RWPE2 (cell line): ENCODE measurements at places on chromosomes 16 and 17.

DNA sequence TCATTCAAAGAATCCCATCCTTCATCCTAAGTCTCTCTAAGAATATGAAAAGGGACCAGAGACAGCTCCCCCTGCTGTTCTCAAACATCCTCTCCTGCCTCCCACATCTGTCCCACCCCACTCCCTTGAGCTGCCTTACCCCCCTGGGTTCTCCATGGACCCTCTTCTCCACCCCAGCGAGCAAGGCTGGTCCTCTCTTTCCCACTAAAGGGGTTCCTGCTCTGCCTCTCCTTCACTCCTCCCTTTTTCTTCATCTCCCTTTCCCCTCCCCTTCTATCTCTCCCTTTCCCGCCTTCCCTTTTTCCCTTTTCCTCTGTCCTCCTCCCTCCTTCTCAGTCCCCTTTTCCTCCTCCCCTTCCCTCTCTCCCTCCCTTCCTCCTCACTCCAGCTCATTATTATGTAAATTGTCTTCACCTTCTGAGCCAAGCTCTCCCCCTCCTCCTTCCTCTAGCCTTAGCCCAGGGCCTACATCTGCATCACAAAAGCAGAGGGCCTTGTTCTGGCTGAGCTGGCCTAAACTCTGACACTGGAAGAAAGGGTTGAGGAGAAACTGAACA lies 90.0 kb downstream of the GNAO1 start:
- DNase-seq = no peak

DNA sequence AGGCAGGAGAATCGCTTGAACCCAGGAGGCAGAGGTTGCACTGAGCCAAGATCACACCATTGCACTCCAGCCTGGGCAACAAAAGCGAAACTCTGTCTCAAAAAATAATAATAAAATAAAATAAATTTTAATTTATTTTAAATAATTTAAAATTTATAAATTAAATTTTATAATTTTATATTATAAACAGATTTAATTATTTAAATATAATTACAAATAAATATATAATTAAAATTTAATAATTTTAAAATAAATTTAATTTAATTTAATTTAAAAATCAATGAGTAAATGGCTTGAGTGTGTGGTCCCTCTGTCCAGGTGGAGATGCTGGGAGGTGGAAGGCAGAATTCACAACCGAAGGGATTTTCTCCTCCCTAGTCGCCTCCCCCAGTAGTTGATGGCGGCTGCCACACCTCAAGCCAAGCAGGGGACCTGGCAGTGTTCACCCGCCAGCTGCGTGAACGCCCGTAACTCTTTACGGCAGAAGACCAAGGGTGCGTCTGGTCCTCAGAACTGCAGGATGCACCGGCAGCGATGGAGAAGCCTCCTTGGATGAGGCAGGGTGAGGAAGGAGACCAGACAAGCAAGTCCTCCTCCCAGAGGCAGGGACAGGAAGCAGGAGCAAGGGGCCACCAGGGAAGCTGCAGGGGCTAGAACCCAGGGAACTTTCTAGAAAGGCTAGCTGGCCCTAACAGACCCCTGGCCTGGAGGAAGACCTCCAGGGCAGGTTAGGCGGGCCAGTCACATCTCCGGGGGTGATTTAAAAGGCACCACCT lies 22.9 kb upstream of the KRT17 start:
- peak; percentile 51 for DNase-seq

GRCh38 chr16:4534151-4534790 lies 4.3 kb downstream of the CDIP1 start:
- DNase-seq = no peak

- no peak for DNase-seq
Measured at GRCh38 chr17:1834380-1835149, 4.8 kb downstream of the RPA1 start.

GRCh38 chr17:78524870-78525510 lies 52.2 kb downstream of the DNAH17 start:
- DNase-seq = peak; percentile 58

- no peak for DNase-seq
Measured at GRCh38 chr17:5694551-5694950, 110.2 kb upstream of the NLRP1 start.

- peak; percentile 20 for DNase-seq
Measured at GRCh38 chr17:77750427-77751043, 208.0 kb upstream of the TNRC6C start.

DNA sequence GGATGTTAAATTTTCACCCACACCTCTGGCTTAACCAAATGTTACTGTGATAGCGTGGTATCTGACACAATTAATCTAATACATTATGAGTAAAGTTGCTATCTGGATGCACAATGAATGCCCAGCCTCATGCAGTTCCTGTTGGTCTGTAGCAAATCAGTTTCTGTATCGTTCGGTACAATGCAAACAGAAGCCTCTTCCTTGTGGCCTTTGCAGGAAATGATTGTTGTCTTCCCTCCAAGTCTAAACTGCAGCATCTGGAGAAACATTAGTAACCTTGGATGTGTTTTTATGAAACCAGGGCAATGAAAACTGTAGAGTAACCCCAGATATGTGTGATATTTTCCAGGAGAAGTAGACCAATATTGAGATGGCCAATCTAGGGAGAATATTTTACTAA lies 46.8 kb downstream of the CYB561 start:
- DNase-seq = no peak

- no peak for DNase-seq
Measured at GRCh38 chr17:72928454-72929136, 163.9 kb downstream of the SLC39A11 start.

- no peak for DNase-seq
Measured at GRCh38 chr16:22315979-22316378, 18.8 kb downstream of the POLR3E start.

DNA sequence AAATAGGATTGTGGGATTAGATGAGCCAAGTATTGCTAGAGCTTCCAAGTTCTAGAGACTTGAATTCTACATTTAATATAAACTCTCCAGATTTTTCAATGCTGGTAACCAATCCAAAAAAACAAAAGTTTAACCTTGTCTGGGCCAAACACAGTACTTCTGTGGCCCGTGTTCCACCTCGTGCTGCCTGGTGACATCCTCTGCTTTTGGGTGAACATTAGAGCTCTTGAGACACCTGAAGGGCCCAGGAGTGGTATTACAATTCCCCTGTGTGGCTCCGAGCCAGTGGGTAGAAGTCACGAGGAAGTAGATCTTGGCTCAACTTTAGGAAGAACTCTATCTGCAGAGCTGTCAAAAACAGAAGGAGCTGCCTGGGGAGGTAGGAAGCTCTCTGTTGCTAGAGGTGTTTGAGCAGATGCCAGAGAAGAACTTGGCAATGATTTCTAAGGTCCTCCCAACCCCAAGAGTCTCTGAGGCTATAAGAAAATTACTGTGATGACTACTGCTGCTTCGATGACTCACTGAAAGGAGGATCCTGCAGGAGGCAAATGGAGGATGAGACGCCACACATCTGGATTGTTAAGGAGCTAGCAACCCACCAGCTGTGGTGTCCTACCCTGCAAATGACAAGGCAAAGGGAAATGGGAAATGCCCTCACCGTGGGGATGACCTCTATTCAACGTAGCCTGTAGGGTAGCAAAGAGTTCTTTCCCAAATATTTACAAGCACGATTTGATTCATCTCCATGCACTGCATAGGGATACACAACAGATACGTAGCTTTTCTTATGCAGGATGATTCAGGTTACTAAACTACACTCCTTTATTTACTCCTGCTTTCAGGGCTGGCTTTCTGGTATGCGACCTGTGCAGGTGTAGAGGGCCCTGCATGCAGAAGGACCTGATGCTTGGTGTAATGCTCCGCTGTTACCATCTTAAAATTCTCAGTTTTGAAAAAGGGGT lies 45.8 kb upstream of the GAS7 start:
- no peak for DNase-seq

GRCh38 chr16:72455743-72456659 lies 284.0 kb upstream of the PMFBP1 start:
- no peak for DNase-seq

GRCh38 chr17:48439875-48440505 lies 10.0 kb upstream of the SKAP1 start:
- no peak for DNase-seq
